Activated T-cell treated with anti-CD3 and anti-CD28 coated beads, Interleukin-2, amount 50 U/mL, for 24 hours (primary cell): ENCODE measurements at places on chromosomes 2 and 18.

DNA sequence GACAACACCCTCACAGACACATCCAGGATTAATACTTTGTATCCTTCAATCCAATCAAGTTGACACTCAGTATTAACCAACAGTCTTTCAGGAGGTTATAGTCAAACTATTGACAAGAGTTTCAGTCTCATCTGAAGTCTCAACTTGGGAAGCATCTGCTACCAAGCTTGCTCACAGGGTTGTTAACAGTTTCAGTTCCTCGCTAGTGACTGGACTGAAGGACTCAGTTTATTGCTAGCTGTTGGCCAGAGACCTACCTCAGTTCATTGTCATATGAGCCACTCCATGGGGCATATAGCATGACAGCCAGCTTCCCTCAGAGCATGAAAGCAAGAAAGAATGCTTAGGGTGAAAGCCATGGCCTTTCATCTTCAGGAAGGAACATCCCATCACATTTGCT lies 228.6 kb downstream of the EPHA4 start:
- peaks cover 5% of the 10 kb centered on the region for H3K27me3 ChIP-seq
- no peaks in the 10 kb centered on the region for H3K36me3 ChIP-seq
- DNase-seq: no peak
- no peak overlapping the region for H3K4me3 ChIP-seq

DNA sequence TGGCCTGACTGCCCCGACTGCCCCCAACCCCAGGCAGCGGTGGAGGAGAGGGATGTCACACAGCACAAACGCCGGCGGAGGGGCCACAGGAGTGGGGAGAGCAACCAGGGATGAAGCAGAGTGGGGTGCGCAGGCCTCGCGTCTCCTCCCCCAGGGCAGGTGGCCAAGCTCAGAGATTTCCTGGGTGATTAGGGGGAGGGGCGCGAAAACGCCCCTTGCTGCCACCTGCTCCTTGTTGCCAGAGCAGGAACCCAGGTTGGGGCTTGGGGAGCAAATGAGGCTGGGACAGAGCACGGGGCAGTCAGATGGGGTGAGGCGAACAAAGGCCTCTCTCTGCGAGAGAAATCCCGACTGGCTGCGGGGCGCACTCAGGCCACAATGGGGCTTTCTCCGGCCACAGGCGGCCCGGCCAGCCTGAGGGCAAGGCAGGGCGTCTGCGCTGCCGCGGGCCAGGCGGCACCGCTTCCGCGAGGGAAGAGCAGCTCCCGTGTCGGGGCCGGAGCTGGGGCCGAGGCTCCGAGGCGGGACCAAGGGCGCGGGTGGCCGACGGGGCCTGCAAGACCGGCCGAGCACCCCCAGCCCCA lies 11.5 kb downstream of the TEX44 start:
- H3K4me1 ChIP-seq: peaks cover 13% of the 10 kb centered on the region
- DNase-seq: no peak
- no peaks in the 10 kb centered on the region for H3K27me3 ChIP-seq
- H3K4me3 ChIP-seq: peak overlapping the region; percentile 46
- no peak overlapping the region for H3K27ac ChIP-seq

- H3K4me3 ChIP-seq: no peak overlapping the region
- no peak for DNase-seq
- H3K36me3 ChIP-seq: no peaks in the 10 kb centered on the region
- H3K27ac ChIP-seq: no peak overlapping the region
- no peaks in the 10 kb centered on the region for H3K4me1 ChIP-seq
Observed at GRCh38 chr2:152791979-152792378, 73.6 kb downstream of the ARL6IP6 start.

GRCh38 chr2:26969077-26969844 lies 1.2 kb upstream of the MAPRE3 start:
- DNase-seq: no peak
- H3K36me3 ChIP-seq: no peaks in the 10 kb centered on the region
- H3K4me3 ChIP-seq: peak overlapping the region; percentile 76
- peaks cover 22% of the 10 kb centered on the region for H3K4me1 ChIP-seq

GRCh38 chr18:35750929-35751328 lies 169.4 kb downstream of the GALNT1 start:
- no peak for DNase-seq
- H3K36me3 ChIP-seq: no peaks in the 10 kb centered on the region
- peaks cover 17% of the 10 kb centered on the region for H3K27me3 ChIP-seq
- no peak overlapping the region for H3K27ac ChIP-seq
- no peak overlapping the region for H3K4me3 ChIP-seq
- no peaks in the 10 kb centered on the region for H3K4me1 ChIP-seq

DNA sequence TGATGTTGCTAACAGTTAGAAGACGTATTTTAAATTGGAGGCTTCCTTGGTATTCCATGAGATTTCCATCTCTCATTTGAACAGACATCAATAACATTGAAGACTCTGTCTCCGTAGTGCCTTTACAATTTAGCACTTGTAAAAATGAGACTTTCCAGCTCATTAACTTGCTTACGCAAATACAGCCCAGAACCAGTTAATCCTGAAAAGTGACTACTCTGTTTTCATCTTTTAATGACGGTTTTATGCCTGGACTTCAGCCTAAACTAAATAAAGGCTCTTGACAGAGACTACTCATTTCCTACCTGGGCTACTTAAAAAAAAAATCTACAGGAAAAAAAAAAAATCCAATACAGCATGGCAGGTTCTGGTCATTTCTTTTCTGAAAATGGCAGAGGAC lies 148.6 kb downstream of the LRATD1 start:
- no peaks in the 10 kb centered on the region for H3K27me3 ChIP-seq
- H3K36me3 ChIP-seq: no peaks in the 10 kb centered on the region
- H3K27ac ChIP-seq: no peak overlapping the region
- no peak overlapping the region for H3K4me3 ChIP-seq
- H3K4me1 ChIP-seq: no peaks in the 10 kb centered on the region

DNA sequence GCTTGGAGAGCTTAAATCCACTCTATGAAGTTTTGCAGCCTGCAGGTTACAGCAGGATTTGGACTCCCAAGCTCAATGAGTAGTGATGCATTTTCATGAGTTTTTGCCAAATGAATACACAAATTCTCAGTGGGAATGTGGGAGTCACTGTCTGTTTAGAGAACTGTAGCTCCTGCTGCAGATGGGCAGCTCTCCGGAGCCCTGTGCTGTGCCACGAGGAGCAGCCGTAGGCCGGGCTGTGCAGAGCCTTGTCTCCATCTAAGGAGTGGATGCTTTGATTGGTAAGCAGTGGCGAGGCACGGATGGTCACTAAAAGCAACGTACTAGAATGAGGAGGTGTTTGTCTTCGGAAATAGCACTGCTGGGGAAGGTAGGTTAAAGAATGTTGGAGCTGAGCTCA lies 96.0 kb upstream of the NFATC1 start:
- no peak for DNase-seq
- no peak overlapping the region for H3K4me3 ChIP-seq
- peaks cover 51% of the 10 kb centered on the region for H3K36me3 ChIP-seq
- no peaks in the 10 kb centered on the region for H3K27me3 ChIP-seq
- H3K4me1 ChIP-seq: no peaks in the 10 kb centered on the region

- DNase-seq: no peak
- peaks cover 2% of the 10 kb centered on the region for H3K27me3 ChIP-seq
- H3K4me1 ChIP-seq: no peaks in the 10 kb centered on the region
- H3K36me3 ChIP-seq: no peaks in the 10 kb centered on the region
Observed at GRCh38 chr2:18096836-18097405, 218.5 kb downstream of the KCNS3 start.

GRCh38 chr18:58392324-58393000 lies 236.4 kb downstream of the ALPK2 start:
- H3K27me3 ChIP-seq: no peaks in the 10 kb centered on the region
- H3K27ac ChIP-seq: no peak overlapping the region
- peaks cover 7% of the 10 kb centered on the region for H3K4me1 ChIP-seq
- no peaks in the 10 kb centered on the region for H3K36me3 ChIP-seq

DNA sequence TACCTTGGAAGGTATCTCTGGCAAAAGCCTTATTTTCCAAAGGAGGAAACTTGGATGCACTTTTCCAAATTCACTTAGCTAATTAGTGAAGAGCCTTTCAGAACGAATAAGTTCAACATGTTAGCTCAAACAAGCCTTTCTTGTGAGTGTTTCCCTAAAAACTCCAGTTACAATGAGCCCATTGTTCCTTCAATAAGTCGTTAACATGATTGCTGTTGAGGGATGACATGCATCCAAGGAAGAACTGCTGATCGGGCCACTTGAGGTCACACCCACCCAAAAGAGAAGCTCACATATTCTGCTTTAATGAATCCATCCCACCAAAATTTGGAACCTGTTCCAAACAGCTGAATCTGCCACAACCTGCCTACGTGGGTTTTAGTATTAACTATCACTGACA lies 48.1 kb upstream of the SLC35G4 start:
- no peak overlapping the region for H3K27ac ChIP-seq
- no peaks in the 10 kb centered on the region for H3K27me3 ChIP-seq
- no peaks in the 10 kb centered on the region for H3K4me1 ChIP-seq
- no peak for DNase-seq

DNA sequence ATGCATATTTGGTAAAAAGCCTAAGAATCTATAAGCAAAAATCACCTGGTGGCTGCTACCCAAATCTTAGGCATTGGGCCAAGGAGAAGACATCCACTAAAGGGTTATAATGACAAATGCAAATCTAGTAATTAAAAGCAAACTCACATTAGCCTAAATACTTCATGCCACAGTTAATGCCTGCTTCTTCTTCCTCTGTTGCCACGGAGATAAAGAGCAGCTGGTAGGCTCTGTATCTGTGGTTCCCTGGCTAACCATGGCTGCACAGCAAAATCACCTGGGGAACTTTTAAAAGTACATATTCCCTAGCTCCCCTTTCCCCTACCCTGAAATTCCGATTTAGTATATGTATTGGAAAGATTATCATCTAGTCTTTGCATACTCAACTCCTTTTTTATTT lies 114.3 kb downstream of the LNPK start:
- H3K27ac ChIP-seq: no peak overlapping the region
- no peak for DNase-seq
- H3K27me3 ChIP-seq: peaks cover 63% of the 10 kb centered on the region
- H3K4me3 ChIP-seq: no peak overlapping the region
- H3K36me3 ChIP-seq: no peaks in the 10 kb centered on the region

GRCh38 chr2:17107151-17107550 lies 411.1 kb downstream of the RAD51AP2 start:
- H3K4me3 ChIP-seq: no peak overlapping the region
- H3K4me1 ChIP-seq: no peaks in the 10 kb centered on the region
- no peak overlapping the region for H3K27ac ChIP-seq
- no peak for DNase-seq
- H3K36me3 ChIP-seq: no peaks in the 10 kb centered on the region

DNA sequence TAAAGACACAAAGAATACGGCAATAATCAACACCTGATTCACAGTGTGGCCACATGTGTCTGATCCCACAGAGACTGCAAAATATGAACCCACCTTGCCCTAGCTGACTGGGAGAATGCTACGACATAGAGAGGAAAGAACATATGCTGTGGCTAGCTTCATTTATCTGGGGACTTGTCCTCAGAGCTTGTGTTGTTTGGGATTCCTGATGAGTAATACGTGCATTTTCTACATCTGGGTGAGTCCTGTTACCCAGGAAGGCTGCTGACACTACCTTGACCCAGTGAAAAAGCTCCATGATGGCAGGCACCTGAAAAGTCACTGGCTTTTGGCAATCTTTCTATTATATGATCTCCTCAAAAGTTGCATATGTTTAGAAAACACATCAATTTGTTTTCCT lies 427.7 kb upstream of the LYPD1 start:
- H3K36me3 ChIP-seq: no peaks in the 10 kb centered on the region
- no peaks in the 10 kb centered on the region for H3K4me1 ChIP-seq
- DNase-seq: no peak

GRCh38 chr2:174744111-174744510 lies 20.2 kb downstream of the CHRNA1 start:
- H3K27me3 ChIP-seq: no peaks in the 10 kb centered on the region
- H3K36me3 ChIP-seq: no peaks in the 10 kb centered on the region

DNA sequence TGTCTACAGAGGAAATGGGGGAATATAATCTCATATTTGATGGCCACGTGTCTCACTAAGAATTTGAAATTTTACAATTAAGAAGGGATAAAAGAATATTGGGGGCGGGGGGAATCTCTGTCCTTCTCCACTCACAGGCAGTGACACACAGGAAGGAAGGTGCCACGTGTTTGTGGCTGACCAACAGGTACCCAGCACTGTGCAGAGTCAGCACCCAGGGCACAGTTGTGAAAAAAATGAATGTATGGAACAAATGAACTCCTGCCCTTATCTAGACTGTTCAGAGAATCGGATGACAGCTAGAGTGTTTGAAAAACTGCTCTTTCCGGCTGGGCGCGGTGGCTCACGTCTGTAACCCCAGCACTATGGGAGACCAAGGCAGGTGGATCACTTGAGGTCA lies 317.0 kb upstream of the MYT1L start:
- no peak overlapping the region for H3K27ac ChIP-seq
- peaks cover 41% of the 10 kb centered on the region for H3K4me1 ChIP-seq
- peak; percentile 15 for DNase-seq
- H3K4me3 ChIP-seq: no peak overlapping the region

DNA sequence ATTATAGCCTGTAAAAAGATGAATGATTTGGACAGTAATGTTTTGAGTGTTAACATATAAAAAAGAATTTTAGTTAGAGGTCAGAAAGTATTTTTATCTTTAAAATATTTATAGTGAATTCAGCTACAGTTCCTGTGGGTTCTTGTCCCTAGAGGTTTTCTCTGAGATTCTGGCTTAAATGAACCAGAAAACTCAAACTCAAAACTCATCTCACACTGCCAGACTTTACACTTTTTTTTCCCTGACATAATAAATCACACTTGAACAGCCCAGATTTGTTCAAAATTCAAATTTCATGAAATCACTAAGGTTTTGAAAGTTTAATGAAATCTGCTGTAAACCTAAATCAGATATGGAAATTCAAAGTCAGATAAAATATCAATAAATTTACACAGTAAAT lies 92.3 kb downstream of the KCNH7 start:
- H3K36me3 ChIP-seq: no peaks in the 10 kb centered on the region

DNA sequence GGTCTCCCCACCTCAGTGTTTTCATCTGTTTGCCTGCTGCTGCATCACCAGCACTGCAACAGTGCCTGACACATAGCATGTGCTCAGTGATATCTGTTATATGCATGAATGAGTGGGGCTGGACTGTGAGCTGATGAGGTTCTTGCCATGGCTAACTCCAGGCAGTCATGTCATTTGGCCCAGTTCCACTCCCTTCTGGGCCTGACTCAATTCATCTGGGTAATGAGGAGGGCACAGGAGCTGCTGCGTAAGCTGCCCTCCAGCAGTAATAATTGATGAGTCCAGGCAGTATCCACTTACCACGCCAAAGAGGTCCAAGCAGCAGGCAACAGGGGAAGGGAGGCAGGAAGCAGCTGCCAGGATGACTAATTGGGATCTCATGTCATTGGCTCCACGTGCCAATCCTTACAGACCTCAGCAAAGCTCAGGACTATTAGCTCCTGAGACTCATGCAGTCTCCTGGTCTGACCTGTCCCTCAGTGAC lies 34.1 kb upstream of the MAT2A start:
- no peak for DNase-seq
- no peaks in the 10 kb centered on the region for H3K4me1 ChIP-seq
- no peaks in the 10 kb centered on the region for H3K36me3 ChIP-seq

GRCh38 chr2:203706403-203706802 lies at the start of gene CD28:
TSS of gene CD28 (plus strand) at chr2:203706639. CDS start at chr2:203706697, 58 bp downstream.
- H3K4me3 ChIP-seq: peak within 1 kb of the TSS; percentile 93
- peak within 1 kb of the TSS; percentile 97 for H3K27ac ChIP-seq
- H3K4me1 ChIP-seq: peaks cover 50% of the 10 kb centered on the region
- peak; percentile 86 for DNase-seq
